ENCODE measurements at places on chromosomes 3 and 15.

GRCh38 chr3:141763088-141763750 lies at the start of gene GRK7:
Gene GRK7, plus strand, starts transcription at chr3:141763408. Its CDS starts 14,877 bp downstream, at chr3:141778285.
- no peak for DNase-seq

DNA sequence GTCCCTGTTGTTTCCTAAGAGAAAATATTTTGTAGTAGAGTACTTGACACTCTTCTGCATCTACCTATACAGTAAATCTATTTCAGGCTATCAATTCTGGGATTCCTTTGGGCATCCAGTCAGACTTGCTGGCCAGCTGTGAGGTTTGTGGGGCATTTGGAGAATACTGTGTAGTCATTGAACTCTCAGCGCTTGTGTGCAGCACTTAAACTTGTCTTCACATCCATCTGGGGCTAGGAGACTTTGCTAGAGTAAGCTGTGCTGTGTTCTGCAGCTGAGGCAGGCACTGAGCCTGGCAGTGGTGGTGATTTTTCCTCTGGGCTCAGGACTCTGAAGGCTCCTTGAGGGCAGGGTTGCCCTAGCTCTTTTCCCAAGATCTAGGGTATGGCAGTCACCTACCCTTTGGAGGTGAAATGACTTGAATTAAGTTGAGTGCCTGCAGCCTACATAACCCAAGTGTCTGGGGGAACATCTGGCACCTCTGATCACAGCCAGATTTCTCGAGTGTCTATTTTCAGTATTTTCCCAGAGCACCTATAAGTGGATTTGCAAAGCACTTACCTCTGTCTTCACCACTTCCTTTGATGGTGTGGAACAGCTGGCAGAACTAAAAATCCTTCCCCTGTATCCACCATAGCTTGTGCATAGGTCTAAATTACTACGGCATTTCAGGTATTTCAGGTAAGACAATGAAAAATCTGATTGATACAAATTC lies 19.3 kb downstream of the CLSTN2 start:
- no peak for DNase-seq

DNA sequence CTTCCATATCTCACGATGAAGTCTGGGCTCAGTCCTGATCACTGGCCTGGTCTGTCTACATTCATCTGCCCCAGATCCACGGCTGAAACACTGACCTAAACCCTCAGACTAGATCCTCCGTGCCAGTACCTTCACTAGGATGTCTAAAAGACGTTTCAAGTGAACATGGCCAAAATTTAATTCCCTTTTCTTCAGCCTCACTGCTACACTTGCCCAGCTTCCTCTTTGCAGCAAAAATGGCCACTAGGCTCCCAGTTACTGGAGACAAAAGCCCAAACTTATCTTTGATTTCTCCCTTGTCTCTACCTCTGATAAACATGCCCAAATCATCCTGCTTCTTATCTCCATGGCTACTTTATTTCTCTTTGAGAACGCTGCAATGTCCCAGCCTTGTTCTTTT lies 1.7 kb downstream of the RASSF1 start:
- no peak for DNase-seq

- no peak for DNase-seq
These were observed 141.7 kb downstream of the PDCD6IP start for GRCh38 chr3:33940149-33940548.

- no peak for DNase-seq
These were observed 31.8 kb downstream of the PLXNA1 start for GRCh38 chr3:127014536-127015281.

- no peak for DNase-seq
These were observed 3.7 kb upstream of the KNG1 start for GRCh38 chr3:186713499-186713898.

DNA sequence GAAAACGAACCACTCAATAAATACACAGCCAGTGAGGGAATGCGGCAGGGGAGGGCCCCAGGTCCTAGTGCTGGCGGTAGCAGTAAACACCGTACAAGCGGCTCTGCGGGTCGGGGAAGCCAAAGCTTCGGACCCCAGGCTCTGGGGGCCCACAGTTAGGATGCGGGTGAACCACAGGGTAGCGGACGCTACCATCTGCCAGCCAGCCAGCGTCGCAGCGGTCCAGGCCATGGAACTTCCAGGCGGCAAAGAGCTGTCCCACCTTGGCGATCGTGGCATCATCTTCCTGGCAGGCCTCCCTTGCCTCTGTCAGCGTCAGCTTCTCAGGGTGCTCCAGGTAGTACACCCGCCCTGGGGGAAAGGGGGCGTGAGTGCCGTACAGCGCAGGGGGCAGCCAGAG lies 17.4 kb downstream of the HAPLN3 start:
- no peak for DNase-seq

- DNase-seq: no peak
These were observed 91.6 kb upstream of the TRIM42 start for GRCh38 chr3:140586311-140586710.

- no peak for DNase-seq
These were observed 122.5 kb downstream of the TJP1 start for GRCh38 chr15:29699791-29700190.

- no peak for DNase-seq
These were observed 4.2 kb downstream of the PLSCR1 start for GRCh38 chr3:146540236-146540635.

GRCh38 chr3:42265059-42265991 lies 660 bp downstream of the CCK start:
- DNase-seq: no peak

GRCh38 chr3:47443611-47443995 lies 32.1 kb downstream of the SCAP start:
- no peak for DNase-seq

DNA sequence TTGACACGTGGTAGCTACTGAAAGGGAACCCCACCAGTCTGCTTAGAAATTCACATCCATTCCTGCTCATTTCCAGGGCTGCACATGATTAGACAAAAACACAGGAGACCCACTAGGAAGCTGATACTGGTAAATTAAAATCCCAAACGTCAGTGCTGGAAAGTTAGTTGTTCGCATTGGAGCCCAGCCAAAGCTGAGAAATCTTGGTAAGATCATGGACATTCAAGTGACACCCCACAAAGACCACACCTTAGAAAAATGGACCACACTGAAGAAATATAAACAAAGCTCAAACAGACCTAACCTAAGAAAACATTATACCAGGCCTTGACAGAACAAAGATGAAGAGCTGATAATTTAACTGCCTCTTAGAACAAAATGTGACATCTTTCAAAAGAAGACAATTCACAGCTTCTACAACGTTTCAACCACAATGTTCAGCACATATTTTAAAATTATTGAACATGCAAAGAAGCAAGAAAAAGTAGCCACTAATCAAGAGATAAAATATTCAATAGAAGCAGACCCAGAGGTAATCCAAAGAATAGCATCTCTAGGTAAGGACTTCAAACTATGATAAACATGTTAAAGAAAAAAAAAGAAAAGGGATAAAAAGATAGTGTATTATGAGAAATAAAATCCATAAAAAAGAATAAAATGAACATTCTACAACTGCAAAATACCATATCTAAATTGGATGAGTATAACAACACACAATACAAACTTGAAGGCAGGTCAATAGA lies 20.4 kb downstream of the RAD18 start:
- no peak for DNase-seq

Data from RCC 7860 (cell line).